Stromal cell of bone marrow (primary cell): ENCODE measurements at places on chromosomes 7 and 10.
A peak's percentile ranks its signal among the peaks of the same experiment; 100 is the strongest.

GRCh38 chr10:57818522-57818921 is 449.2 kb downstream of the IPMK start:
- DNase-seq, result no peak

DNA sequence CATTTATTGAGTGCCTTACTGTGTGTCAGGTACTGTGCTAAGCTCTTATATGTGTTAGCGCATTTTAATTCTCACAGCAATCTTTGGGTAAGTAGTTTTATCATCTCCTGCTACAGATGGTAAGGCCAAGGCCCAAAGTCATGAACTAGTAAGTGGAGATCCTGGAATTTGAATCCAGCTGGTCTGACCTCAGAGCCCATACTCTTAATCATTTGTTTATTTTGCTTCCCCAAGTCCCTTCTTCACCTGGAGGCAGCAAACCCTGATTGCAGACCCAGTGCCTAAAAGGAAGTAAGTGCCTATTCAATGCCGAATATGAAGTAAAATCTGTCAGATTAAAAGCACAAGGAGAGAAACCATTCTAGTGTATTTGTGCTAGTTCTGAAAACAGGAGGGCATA is 182.9 kb upstream of the TCF7L2 start:
- DNase-seq, result no peak

GRCh38 chr7:38934536-38934935 is 25.5 kb upstream of the VPS41 start:
- DNase-seq, result no peak

DNA sequence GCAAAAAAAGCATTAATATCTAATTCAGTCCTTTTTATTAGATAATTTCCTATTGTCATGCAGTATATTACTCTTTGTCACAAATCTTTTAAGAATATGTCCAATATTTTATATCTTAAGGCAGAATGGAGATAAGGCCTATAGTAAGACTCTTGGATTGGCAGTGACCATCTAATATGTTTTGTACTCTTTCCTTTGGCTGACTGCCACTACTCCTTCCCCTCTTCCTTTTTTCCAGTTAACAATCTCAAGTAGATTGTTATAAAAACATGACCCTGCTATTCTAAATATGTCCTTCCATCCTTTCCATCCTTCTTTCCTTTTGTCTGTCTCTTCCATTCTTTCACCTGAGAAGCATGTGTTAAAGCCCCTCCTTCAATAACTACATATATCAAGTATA is 92.8 kb upstream of the TMEM168 start:
- no peak for DNase-seq

DNA sequence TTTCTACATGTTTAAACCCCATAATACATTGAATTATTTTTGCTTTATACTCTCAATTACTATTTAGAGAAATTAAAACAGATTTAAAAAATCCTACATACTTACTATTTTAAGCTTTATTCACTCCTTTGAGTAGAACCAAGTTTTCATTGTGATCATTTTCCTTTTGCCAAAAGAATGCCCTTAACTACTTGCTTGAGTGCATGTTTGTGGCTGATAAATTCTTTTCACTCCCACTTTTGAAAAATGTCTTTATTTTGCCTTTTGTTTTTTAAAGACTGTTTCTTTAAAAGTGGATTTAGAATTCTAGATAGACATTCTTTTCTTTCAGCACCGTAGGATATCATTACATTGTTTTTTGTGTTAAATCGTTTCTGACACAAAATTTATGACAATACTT is 22.3 kb upstream of the AGR3 start:
- no peak for DNase-seq

DNA sequence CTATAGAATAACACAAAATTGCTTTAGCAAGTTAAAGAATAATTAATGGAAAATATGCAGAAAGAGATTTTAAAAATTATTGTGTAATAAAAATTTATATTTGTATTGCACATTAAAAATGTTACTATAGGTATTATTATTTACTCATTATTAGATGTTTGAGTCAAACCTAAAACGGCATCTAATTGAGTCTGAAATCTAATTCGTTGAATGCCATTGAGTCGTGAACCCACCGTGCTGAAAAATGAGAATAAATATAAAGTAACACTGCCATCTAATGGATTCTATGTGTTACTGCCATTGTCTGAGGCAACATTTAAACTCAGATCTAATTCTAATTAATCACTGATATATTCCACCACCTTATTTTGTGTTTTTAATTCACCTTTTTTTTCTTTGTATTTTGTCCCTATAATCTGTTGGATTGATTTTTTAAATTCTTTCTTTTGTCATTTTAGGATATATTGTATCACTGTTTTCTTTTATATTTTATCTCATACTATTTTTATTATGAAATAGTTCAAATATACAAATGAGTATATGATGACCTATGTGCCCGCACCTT is 62.2 kb downstream of the SAMD9 start:
- peak; percentile 18 for DNase-seq

- DNase-seq, result no peak
These were observed 112.5 kb upstream of the UNC5B start for GRCh38 chr10:71099731-71100361.

DNA sequence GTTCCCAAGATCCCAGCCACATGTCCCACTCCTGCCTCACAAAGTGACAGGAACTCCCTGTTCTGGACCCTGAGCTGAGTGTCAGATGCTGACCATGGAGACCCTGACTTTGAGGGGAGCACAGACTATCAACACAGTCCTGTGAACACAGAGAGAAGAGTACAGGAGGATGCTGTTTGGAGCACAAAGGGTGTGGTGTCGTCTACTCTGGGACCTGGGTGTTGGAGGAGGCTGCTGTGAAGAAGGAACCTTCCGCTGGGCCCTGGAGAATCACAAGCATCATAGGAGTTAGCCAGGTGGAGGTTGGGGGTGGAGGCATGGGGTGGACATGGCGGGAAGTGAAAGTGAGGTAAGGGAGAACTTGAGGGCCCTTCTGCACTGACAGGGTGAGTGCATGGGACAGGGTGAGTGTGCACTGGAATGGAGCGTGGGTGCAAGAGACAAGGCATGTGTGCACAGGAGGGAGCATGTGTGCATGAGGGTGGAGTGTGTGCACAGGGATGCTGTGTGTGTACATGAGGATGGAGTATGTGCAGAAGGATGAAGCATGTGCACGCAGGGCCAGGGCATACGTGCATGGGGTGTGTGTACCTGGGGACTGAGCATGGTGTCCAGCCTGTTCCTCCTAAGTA is 70.7 kb upstream of the ANTXRL start:
- no peak for DNase-seq
